ENCODE measurements at places on chromosomes 13 and 19.

DNA sequence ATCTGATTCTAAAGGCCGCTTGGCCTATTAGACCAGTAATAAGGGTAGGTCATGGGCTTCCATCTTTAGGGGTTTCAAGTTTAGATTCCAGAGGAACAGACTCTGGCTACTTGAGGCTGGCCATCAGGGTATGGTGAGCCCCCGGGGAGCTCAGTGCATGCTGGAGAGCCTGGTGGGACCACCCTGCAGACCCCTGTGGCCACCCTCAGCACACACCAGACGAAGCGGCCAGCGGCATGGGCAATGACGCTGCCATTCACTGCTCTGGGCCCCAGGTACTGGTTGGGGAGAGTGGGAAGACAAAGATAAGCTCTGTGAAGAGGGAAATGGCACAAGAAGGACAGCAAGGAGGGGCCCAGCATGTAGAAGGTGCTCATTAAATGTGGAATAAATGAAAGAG, 98.8 kb upstream of the SLC15A1 start:
- no peak for DNase-seq

- DNase-seq, result no peak
These were observed 10.5 kb downstream of the MTMR6 start for GRCh38 chr13:25276748-25277147.

- no peak for DNase-seq
These were observed 40.1 kb downstream of the SLC7A9 start for GRCh38 chr19:32829345-32829896.

GRCh38 chr13:50244713-50245574, 229.7 kb downstream of the KCNRG start:
- peak; percentile 14 for DNase-seq

- DNase-seq, result peak; percentile 90
These were observed 12.9 kb upstream of the ZNF564 start for GRCh38 chr19:12564016-12564664.

- no peak for DNase-seq
These were observed 67.8 kb downstream of the SACS start for GRCh38 chr13:23365652-23366051.

GRCh38 chr13:49082653-49083536, 107.2 kb downstream of the FNDC3A start:
- DNase-seq, result no peak

GRCh38 chr19:45404557-45405434, at the start of gene PPP1R13L:
TSS of gene PPP1R13L (minus strand) at chr19:45405069. CDS start at chr19:45398318, 6,751 bp downstream.
- no peak for DNase-seq

GRCh38 chr13:26475176-26476110, 82.0 kb upstream of the WASF3 start:
- no peak for DNase-seq

- DNase-seq, result no peak
These were observed 24.4 kb downstream of the UBAC2 start for GRCh38 chr13:99225078-99225477.

DNA sequence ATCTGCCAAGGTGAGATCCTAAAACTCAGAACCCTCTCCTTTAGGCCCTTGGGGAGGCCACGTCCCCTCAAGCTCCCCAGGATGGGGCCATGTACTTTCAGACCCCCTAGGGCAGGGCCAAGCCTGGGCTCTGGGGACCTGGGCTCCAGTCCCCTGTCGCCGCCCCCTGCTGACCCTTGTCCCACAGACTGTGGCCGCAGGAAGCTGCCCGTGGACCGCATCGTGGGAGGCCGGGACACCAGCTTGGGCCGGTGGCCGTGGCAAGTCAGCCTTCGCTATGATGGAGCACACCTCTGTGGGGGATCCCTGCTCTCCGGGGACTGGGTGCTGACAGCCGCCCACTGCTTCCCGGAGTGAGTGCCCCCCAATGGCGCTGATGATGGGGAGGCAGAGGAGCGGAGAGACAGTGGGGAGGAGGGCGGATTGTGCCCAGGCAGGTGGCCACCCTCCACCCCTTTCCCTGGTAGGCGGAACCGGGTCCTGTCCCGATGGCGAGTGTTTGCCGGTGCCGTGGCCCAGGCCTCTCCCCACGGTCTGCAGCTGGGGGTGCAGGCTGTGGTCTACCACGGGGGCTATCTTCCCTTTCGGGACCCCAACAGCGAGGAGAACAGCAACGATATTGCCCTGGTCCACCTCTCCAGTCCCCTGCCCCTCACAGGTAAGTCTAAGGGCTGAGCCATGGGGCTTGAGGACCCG, 18.8 kb downstream of the HPN start:
- no peak for DNase-seq

- no peak for DNase-seq
These were observed 14.4 kb downstream of the CEACAM20 start for GRCh38 chr19:44515031-44515430.

GRCh38 chr19:50321831-50322230, 7.3 kb downstream of the KCNC3 start:
- DNase-seq, result no peak

DNA sequence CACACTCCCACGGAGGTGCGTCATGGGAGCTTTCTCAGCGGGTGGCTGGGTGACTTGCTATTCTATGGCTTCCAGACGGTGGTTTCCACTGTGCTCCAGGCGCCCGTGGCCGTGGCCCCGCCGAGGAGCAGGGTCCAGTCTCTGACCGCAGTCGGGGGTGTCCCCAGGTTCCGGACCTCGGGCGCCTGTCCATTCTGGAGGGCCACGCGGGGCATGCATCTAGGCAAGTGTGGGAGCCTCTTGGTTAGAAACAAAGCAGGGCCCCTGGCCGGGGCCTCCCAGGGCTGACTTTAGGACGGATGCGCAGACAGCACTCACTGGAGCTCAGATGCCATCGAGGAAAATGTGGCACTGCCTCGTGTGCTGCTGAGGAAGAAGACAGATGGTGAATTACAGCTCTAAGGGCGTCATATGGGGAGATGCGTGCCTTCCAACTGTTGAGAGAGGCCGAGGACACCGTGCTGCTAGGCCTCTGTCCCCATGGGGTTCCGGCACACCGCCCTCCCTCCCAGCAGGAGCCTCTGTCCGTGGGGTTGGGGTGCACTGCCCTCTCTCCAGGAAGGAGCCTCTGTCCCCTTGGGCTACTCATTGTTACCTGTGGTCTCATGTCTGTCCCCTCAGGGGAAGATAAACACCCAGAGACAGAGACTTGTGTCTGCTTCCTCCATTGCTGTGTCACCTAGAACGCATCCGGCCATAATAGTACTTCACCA, 38.1 kb downstream of the TMEM255B start:
- DNase-seq, result no peak

DNA sequence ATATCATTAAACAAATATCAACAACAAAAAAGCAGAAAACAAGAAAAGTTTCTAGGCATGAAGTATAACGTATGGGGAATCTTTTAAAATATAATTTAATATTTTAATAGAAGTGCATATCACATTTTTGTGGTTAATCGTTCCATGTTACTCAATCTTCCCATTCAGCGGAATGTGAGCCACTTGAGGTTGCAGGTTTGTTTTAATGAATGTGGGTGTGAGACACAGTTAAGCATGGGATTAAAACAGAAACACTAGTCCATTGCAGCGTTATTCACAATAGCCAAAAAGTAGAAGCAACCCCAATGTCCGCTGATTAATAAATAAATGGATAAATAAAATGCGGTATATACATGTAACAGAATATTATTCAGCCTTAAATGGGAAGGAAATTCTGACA, 146.0 kb downstream of the NDFIP2 start:
- no peak for DNase-seq

- no peak for DNase-seq
These were observed 26.3 kb upstream of the INTS6 start for GRCh38 chr13:51479199-51479523.

DNA sequence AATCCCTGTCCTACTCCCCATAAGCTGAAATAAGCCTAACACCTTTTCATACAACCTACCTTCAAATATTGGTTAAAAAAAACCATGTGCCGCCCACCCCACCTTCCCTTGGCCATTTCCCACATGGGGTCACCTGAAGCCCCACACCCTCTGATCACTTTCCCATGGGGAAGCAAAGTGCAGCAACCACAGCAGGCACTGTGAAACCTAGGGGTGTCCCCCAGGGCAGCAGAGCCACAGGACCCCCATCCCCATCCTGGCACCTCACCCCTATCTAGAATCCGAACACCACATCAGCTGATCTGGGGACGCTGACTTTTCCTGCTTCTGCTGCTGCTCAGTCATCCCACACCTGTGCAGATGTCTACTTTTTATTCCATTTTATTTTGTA, 19.9 kb downstream of the CEACAM21 start:
- DNase-seq, result no peak

- no peak for DNase-seq
These were observed 58.8 kb downstream of the TNFRSF19 start for GRCh38 chr13:23628765-23629565.

DNA sequence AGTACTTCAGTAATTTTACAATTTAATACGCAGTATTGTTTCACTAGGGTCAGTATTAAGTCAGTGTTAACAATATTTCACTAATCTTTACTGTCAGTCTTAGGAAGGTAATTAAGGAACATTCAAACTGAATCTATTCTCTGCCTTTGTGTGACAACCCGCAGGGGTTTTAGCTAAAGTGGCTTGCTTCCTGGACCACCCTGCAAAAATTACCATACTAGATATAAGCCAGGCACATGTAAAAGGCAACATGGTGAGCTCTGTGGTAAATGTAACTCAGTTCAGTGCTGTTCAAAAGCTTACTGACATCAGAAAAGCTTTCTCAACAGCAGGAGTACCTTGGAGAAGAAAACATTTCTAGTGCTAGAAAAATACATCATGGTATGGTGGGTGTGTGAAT, 116.7 kb downstream of the FREM2 start:
- no peak for DNase-seq

GRCh38 chr13:108342369-108343289, 73.1 kb downstream of the TNFSF13B start:
- DNase-seq, result no peak

DNA sequence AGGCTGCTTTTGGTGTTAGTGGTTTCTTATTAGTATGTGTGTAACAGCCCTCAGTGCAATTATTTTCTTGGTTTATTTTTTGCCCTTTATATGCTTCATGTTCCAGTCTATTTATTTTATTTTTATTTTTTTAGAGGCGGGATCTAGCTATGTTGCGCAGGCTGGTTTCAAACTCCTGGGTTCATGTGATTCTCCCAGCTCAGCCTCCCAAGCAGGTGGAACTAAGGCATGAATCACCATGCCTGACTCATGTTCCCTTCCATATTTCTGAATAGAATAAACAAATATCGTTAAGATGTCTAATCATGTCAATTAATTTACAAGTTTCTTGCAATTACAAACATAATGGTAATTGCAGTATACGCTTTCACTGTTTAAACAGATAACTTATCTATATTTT, 11.7 kb downstream of the SKA3 start:
- no peak for DNase-seq

- DNase-seq, result no peak
These were observed 128.6 kb downstream of the HS6ST3 start for GRCh38 chr13:96218475-96218874.

GRCh38 chr13:74389056-74389455, 254.9 kb upstream of the KLF12 start:
- DNase-seq, result no peak

- DNase-seq, result no peak
These were observed 4.3 kb upstream of the LATS2 start for GRCh38 chr13:21065686-21066085.

- no peak for DNase-seq
These were observed 10.1 kb upstream of the SHISA2 start for GRCh38 chr13:26061947-26062346.

- no peak for DNase-seq
These were observed 10.0 kb upstream of the ATP12A start for GRCh38 chr13:24670174-24670573.

DNA sequence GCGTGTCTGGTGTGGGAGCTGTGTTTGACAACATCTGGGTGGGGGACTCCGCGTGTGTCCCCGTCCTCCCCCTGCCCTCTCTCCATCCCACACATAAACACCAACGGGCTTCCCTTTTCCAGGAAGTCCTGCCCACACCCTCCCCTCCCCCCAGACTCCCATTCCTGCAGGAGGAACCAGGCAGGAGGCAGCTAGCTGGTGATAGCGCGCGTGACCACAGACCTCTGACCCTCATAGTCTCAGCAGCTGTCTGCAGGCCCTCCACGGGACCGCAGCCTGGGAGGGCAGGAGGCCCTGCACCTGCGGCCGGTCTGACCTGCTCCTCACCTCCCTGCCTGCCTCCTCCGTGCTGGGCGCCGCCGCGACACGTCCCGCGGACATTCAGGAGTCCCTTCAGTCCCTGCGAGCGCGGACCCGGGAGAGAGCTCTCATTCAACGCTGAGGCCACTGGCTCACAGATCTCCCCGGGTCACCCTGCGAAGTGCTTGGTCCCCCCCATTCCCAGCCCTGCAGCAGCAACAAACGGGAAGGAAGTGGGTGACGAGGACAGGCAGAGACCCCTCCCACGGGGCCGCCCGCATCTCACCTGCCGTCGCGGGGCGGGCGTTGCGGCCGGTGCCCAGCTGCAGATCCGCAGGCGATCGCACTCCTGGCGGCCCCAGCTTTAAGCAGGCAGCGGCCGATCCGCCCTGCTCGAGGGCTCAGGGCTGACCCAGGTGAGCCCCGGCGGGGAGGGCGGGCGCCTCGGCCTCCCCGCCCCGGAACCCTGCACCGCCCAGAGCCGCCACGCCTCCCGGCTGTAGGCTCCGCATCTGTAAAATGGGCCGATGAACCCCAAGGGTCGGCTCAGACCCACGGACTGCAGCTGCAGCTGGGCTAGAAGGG, 1.1 kb upstream of the ACP5 start:
- DNase-seq, result no peak

DNA sequence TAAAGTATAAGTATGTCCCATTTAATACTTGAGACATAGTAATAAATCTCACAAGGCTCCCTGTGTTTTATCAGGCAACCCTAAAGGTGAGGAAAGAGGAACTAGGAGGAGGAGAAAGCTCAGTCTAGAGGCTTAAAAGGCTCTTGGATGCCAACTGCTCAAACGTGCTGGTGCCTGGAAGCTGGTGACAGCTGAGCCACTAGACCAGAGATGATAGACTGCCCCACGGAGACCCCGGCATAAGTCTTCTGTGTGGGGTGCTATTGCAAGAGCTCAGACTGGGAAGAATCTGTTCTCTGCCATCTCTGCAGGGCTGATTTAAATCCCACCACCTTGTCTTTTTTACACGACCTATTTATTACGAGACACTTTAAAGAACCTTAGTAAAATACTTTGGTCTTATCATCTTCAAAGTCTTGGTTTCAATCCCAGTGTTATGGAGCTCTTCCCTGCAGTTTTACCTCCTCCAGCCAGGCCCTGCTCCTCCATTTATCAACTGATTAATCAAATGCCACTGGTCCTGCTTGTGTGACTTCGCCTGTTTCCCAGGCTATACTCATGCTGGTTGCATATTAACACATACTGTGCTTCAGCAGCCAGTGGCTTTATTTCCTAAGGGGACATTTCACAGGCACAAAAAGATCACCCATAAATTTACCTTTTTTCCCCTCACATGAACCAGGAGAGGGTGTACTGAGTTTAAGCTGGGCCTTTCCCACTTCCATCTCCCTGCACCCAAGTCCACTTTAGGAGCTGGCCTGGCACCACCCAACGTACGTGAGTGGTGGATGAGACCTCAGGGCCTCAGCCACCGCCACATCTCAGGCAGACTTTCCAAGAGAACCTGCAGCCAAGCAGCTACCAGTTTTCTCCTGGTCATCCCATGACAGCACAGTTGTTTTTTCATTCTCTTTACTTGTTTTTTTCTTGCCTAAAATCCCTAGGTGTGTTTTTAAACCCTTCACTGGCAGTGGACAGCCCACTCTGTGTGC, 7.8 kb upstream of the ATP12A start:
- DNase-seq, result no peak
